ENCODE measurements at places on chromosomes 12 and 14.
A peak's percentile ranks its signal among the peaks of the same experiment; 100 is the strongest.

DNA sequence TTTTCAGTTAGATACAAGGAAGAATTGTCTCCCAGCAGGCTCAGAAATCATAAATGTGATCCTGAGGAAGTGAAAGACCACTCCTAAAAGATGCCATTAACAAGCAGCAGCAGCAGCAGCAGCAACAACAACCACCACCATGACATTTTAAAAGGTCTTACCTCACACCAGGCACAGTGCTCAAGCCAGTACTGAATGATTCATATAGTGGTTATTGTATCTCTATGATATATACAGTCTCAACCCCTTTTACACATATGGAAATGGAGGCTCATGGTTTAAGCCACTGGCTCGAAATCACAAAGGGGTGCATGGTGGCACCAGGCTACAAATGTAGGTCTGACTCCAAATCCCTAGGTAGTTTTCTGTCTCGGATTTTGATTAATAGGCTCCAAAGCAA lies 126.9 kb downstream of the KTN1 start:
- no peaks in the 10 kb centered on the region for H3K36me3 ChIP-seq
- DNase-seq: no peak
- H3K4me3 ChIP-seq: no peak overlapping the region
- no peaks in the 10 kb centered on the region for H3K4me1 ChIP-seq
- H3K27me3 ChIP-seq: no peaks in the 10 kb centered on the region
- H3K27ac ChIP-seq: no peak overlapping the region

GRCh38 chr12:67853204-67853603 lies 136.0 kb upstream of the IFNG-AS1 start:
- DNase-seq: no peak
- no peak overlapping the region for H3K27ac ChIP-seq
- H3K4me3 ChIP-seq: no peak overlapping the region
- no peaks in the 10 kb centered on the region for H3K4me1 ChIP-seq

GRCh38 chr12:118633071-118633470 lies 256.7 kb downstream of the SUDS3 start:
- no peak overlapping the region for H3K27ac ChIP-seq
- no peak overlapping the region for H3K4me3 ChIP-seq
- no peaks in the 10 kb centered on the region for H3K36me3 ChIP-seq
- no peak for DNase-seq
- H3K27me3 ChIP-seq: no peaks in the 10 kb centered on the region

DNA sequence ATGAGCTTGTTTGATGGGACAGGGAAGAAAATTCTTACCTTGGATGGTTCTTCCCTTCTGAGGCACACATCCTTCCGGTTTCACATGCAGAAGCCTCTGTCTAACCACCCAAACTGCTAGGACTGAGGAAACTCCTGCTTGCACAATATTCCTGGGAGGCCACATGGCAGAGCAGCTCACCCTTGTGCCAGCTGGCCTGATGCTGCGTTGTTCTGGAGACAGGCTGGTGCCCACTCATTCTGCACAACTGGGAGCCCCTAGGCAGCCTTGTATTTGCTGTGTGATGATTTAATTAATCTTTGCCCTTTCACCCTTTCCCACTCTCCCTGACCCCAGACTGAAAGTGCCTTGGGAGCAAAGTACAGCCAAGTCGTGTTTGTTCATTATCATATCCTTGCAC lies 130.8 kb downstream of the RTN1 start:
- H3K27ac ChIP-seq: no peak overlapping the region
- no peaks in the 10 kb centered on the region for H3K36me3 ChIP-seq
- H3K4me1 ChIP-seq: no peaks in the 10 kb centered on the region
- peaks cover 4% of the 10 kb centered on the region for H3K27me3 ChIP-seq

- no peak overlapping the region for H3K27ac ChIP-seq
- no peak overlapping the region for H3K4me3 ChIP-seq
- no peaks in the 10 kb centered on the region for H3K27me3 ChIP-seq
- H3K36me3 ChIP-seq: no peaks in the 10 kb centered on the region
- peaks cover 2% of the 10 kb centered on the region for H3K4me1 ChIP-seq
These were observed 66.4 kb downstream of the GALNT9 start for GRCh38 chr12:132263061-132263360.

GRCh38 chr12:131135311-131135785 lies 181.6 kb downstream of the ADGRD1 start:
- H3K4me3 ChIP-seq: no peak overlapping the region
- no peak for DNase-seq
- no peaks in the 10 kb centered on the region for H3K4me1 ChIP-seq
- no peak overlapping the region for H3K27ac ChIP-seq

- H3K4me3 ChIP-seq: no peak overlapping the region
- H3K27me3 ChIP-seq: peaks cover 2% of the 10 kb centered on the region
- peaks cover 13% of the 10 kb centered on the region for H3K4me1 ChIP-seq
- no peak overlapping the region for H3K27ac ChIP-seq
These were observed 7.3 kb upstream of the RIC8B start for GRCh38 chr12:106767206-106767605.

- peak overlapping the region; percentile 88 for H3K4me3 ChIP-seq
- H3K36me3 ChIP-seq: peaks cover 69% of the 10 kb centered on the region
- H3K27ac ChIP-seq: peak overlapping the region; percentile 98
- no peaks in the 10 kb centered on the region for H3K27me3 ChIP-seq
These were observed 3.9 kb downstream of the BCL11B start for GRCh38 chr14:99267837-99268781.

- H3K4me3 ChIP-seq: no peak overlapping the region
- no peaks in the 10 kb centered on the region for H3K27me3 ChIP-seq
- no peak overlapping the region for H3K27ac ChIP-seq
- no peak for DNase-seq
- H3K4me1 ChIP-seq: peaks cover 2% of the 10 kb centered on the region
- H3K36me3 ChIP-seq: no peaks in the 10 kb centered on the region
These were observed 383.7 kb downstream of the EGLN3 start for GRCh38 chr14:33567023-33567728.

- no peak for DNase-seq
- H3K4me1 ChIP-seq: peaks cover 32% of the 10 kb centered on the region
- H3K27me3 ChIP-seq: no peaks in the 10 kb centered on the region
These were observed 8.4 kb downstream of the ASIC1 start for GRCh38 chr12:50065726-50066310.

DNA sequence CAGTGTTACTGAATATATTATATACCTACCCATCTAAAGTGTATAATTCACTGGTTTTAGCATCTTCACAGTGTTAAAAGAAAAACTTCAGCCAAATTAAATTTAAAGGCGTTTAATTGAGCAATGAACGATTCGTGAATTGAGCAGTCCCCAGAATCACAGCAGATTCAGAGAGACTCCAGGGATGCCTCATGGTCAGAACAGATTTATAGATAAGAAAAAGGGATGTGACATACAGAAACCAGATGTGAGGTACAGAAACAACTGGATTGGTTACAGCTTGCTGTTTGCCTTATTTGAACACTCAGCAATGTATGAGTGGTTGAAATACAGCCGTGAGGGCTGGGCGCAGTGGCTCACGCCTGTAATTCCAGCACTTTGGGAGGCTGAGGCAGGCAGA lies 84.6 kb downstream of the WNK1 start:
- no peak overlapping the region for H3K4me3 ChIP-seq
- DNase-seq: no peak
- peaks cover 48% of the 10 kb centered on the region for H3K36me3 ChIP-seq
- no peaks in the 10 kb centered on the region for H3K27me3 ChIP-seq

DNA sequence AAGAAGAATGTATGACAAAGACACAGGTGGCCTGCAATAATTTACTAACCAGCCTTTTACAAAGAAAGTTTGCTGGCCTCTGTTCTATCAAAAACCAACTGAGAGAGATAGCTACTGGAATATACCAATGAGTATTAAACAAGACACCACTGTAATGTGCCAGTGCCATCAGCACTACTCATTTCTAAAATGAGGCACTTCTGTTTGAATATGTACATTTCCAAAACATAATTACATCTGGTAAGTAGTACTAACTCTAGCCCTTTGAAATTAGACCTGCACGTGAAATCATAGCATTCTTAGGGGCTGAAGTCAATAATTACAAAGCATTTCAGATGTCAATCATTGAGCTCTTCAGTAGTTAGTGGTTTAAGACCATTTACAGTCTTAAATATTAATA lies 6.9 kb upstream of the SYCP3 start:
- H3K36me3 ChIP-seq: peaks cover 70% of the 10 kb centered on the region
- H3K27me3 ChIP-seq: no peaks in the 10 kb centered on the region
- H3K4me3 ChIP-seq: no peak overlapping the region
- no peak for DNase-seq
- H3K4me1 ChIP-seq: peaks cover 21% of the 10 kb centered on the region
- H3K27ac ChIP-seq: no peak overlapping the region

DNA sequence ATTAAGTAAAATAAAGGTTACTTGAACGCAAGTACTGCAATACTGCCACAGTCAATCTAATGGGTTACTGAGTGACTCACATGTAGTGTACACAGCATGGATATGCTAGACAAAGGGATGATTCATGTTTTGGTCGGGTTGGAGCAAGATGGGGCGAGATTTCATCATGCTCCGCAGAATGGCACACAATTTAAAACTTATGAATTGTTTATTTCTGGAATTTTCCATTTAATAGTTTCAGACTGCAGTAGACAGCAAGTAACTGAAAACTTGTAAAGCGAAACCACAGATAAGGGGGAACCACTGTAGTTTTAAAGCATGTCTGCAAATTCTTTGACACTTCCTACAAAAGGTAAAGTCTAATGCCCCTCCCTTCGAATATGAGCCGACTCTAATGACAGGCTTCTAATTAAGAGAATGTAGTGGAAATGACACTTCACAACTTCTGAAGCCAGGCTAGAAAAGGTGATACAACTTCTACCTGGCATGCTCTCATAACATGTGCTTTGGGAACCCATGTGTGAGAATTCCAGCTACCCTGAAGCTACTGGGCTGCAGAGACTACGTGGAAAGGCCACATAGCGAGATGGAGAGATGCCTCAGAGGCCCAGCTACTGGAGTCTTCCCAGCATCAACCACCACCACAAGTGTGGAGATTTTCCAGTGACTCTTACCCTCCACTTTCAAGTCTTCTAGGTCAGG lies 13.9 kb upstream of the TCP11L2 start:
- H3K4me3 ChIP-seq: no peak overlapping the region
- DNase-seq: no peak
- peaks cover 10% of the 10 kb centered on the region for H3K4me1 ChIP-seq

GRCh38 chr14:105430042-105430441 lies 10.4 kb downstream of the MTA1 start:
- H3K27me3 ChIP-seq: no peaks in the 10 kb centered on the region
- DNase-seq: no peak
- H3K27ac ChIP-seq: no peak overlapping the region

GRCh38 chr14:102056694-102057442 lies 30.0 kb downstream of the HSP90AA1 start:
- H3K4me1 ChIP-seq: peaks cover 13% of the 10 kb centered on the region
- DNase-seq: no peak
- peaks cover 17% of the 10 kb centered on the region for H3K36me3 ChIP-seq
- no peak overlapping the region for H3K4me3 ChIP-seq

GRCh38 chr12:68065687-68066086 lies 76.4 kb downstream of the IFNG-AS1 start:
- DNase-seq: no peak
- no peak overlapping the region for H3K27ac ChIP-seq
- no peak overlapping the region for H3K4me3 ChIP-seq
- H3K36me3 ChIP-seq: peaks cover 18% of the 10 kb centered on the region
- H3K27me3 ChIP-seq: no peaks in the 10 kb centered on the region
- H3K4me1 ChIP-seq: peaks cover 10% of the 10 kb centered on the region

DNA sequence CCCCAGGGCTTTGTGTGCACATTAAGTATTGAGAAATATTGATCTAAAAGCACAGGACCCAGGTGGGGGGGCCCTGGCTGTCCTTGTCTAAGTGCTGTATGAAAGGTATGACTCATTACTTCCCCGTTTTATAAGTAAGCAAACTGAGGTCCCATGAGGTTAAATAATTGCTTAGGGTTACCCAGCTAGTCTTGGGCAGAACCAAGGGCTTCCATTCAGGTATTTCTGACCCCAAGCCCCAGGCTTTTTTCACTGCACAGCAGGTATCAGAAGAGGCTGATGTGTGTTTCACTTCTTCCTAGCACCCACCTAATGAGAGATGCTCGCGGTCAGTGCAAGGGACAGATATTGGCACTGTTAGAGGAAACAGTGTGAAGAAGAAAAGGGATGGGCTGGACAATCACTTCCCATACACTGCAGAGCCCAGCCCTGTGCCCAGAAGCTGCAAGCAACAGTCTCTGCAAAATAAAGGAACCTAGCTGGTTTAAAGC lies 4.7 kb upstream of the TC2N start:
- DNase-seq: peak; percentile 50
- H3K36me3 ChIP-seq: peaks cover 17% of the 10 kb centered on the region
- H3K27ac ChIP-seq: peak overlapping the region; percentile 95
- peak overlapping the region; percentile 69 for H3K4me3 ChIP-seq
- H3K4me1 ChIP-seq: peaks cover 99% of the 10 kb centered on the region

GRCh38 chr12:95248604-95249360 lies 31.2 kb downstream of the VEZT start:
- H3K27me3 ChIP-seq: no peaks in the 10 kb centered on the region
- no peak for DNase-seq
- H3K27ac ChIP-seq: no peak overlapping the region

DNA sequence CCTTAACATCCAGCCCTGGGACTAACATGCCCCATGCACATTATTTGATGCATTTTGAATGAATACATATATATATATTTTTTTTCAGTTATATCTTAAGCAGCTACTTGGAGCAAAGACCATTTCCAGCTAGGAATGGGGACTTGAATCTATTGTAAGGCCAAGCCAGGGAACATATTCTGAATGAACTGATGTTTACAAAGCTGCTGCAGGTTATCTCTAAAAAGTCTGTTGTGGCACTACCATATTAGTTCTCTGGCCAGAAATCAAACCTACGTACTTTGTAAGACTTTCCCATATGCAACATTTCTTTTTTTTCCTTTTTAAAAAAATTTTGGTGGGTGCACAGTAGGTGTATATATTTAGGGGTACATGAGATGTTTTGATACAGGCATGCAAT lies 43.4 kb downstream of the PELI2 start:
- H3K4me1 ChIP-seq: no peaks in the 10 kb centered on the region
- H3K4me3 ChIP-seq: no peak overlapping the region
- peaks cover 3% of the 10 kb centered on the region for H3K36me3 ChIP-seq
- no peak overlapping the region for H3K27ac ChIP-seq
- no peaks in the 10 kb centered on the region for H3K27me3 ChIP-seq

DNA sequence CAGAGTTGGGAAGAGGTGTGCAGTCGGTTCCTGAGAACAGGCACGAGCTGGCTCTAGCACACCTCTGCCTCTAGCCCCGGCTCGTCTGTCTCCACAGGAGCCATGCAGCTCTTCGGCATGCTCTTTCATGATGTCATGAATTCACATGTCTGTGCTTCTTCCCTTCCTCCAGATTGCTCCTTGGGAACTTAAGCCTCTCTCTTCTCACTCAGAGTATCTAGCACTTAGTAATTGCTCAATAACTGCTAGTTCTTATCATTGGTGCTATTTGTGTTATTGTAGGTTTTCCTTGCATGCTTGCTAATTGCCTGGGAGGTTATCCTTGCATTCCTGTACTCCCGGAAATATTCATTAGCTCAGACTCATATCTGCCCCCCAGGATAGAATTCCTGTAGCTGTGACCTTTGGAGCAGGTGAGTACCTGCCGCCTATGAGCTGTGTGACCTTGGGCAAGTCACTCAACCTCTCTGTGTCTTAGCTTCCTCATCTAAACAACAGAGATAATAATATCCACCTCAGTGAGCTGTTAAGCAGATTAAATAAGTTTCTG lies 19.5 kb downstream of the FAM181A start:
- peaks cover 25% of the 10 kb centered on the region for H3K36me3 ChIP-seq
- peaks cover 6% of the 10 kb centered on the region for H3K4me1 ChIP-seq
- no peak overlapping the region for H3K27ac ChIP-seq
- no peak for DNase-seq
- H3K27me3 ChIP-seq: no peaks in the 10 kb centered on the region

GRCh38 chr12:106415134-106415533 lies 57.6 kb downstream of the POLR3B start:
- no peak for DNase-seq
- H3K36me3 ChIP-seq: peaks cover 18% of the 10 kb centered on the region
- H3K4me1 ChIP-seq: no peaks in the 10 kb centered on the region
- H3K27ac ChIP-seq: no peak overlapping the region

- no peak for DNase-seq
- no peak overlapping the region for H3K27ac ChIP-seq
- H3K4me1 ChIP-seq: no peaks in the 10 kb centered on the region
These were observed 15.2 kb downstream of the SLC8A3 start for GRCh38 chr14:70173569-70173968.
